ENCODE measurements at places on chromosomes 6 and 20. TPM values are rescaled to one million over a fixed set of nuclear protein-coding genes. Genes with fewer than 3 reads are reported as not detected.

GRCh38 chr6:144360401-144360800 is 75.3 kb downstream of the UTRN start:
- no peak for DNase-seq

GRCh38 chr20:51313358-51313827 is 229.1 kb downstream of the NFATC2 start:
- DNase-seq = no peak

DNA sequence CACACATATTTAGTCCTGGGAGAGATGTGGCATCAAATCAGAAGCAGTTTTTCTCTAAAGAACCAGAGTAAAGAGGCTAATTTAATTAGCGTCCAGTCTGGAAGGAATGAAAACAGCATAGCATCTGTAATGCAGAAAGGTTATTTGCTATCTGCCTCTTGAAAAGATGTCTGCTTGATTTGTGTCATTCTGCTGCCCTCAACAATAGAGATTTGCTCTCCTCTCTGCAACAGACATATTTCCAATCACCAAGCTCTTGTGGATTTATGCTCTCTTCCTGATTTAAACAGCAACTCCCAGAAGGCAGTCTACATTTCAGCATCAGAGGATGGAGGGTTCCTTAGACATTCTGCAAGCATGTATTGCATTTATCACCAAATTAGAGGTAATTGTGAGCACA is 53.5 kb upstream of the AKAP12 start:
- no peak for DNase-seq

- DNase-seq = no peak
Measured at GRCh38 chr20:34163307-34163706, 51.3 kb upstream of the EIF2S2 start.

DNA sequence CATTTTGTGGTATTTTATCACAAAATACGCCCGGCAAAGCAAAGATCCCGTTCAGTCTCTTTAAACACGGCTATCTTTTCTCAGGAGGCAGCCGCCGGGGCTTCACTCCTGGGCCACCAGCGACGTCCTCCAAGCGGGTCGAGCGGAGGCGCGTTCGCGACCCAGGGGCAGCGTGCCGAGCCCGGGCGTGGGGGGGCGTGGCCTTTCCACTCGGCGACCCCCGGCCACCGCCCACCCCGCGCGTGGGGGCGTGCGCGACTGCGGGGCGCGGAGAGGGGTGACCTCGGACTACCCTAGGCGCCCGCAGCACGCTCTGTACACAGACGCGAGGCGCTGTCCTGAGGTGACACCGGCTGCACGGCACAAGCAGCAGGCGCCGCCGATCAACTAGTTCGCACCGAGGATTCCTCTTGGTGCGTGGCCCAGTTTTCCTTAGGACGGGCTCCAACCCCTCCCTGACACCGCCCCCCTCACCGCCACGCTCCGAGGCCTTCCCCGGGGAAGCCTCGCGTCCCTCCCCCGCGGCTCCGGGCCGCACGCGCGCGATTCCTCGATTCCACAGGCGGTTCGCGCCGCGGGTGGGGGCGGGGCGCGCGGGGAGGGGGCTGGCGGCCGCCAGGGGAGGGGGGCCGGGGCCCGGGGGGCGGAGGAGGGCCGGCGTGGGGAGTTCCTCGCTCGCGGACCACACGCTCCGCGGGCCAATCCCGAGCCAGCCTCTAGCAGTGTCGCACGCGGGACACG is 1.1 kb upstream of the JARID2 start:
- DNase-seq = no peak

GRCh38 chr6:168225471-168225911 is 94.1 kb downstream of the DACT2 start:
- no peak for DNase-seq

DNA sequence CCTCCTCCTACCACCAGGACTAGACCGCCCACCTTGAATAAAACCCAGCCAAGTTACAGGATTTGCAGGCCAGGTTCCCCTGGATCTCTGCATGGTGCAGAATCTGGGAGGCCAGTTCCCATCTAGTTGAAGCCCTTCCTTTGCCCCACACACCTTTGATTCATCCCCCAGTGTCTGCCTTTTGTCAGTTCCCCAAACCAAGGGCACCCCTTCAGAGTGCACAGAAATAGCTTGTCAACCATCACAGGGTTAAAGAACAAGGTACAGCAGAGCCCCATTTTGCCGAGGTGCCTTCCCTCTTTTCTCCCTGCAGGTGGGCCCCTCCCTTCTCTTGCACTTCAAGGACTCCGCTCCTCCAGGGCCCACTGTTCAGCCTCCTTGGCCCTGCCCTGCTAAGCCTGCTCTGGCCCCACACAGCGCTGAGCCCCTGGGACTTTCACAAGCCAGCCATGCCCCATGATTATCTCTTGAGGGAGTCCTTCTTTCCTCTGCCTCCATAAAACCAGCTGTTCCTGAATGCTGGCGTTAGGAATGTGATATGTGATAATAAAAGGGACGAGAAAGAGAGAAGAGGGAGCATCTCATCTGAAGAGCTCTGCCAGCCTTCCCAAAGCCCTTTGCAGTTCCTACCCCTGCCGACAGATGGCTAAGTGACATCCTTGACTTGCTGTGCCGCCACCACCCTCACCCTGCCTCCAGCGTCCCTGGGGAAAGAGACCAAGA is 280.3 kb downstream of the CDC5L start:
- no peak for DNase-seq

- DNase-seq = no peak
Measured at GRCh38 chr6:83044091-83044768, 21.4 kb downstream of the UBE3D start.

GRCh38 chr20:32493356-32493755 is 91.8 kb downstream of the NOL4L start:
- peak; percentile 46 for DNase-seq

- DNase-seq = no peak
Measured at GRCh38 chr6:153028963-153029362, 26.5 kb upstream of the MTRF1L start.

- DNase-seq = no peak
Measured at GRCh38 chr6:56869346-56869745, 85.6 kb upstream of the BEND6 start.

POU3F2 gene
- not detected for total RNA-seq

PHF10 gene
- total RNA-seq = 67.5 TPM

FANCE gene
- total RNA-seq = 6.8 TPM

NMBR gene
- total RNA-seq = not detected

TAAR8 gene
- not detected for total RNA-seq

BHLHE23 gene
- not detected for total RNA-seq

Data from chondrocyte (in vitro differentiated cells).